ENCODE measurements at places on chromosomes 2 and 18.

DNA sequence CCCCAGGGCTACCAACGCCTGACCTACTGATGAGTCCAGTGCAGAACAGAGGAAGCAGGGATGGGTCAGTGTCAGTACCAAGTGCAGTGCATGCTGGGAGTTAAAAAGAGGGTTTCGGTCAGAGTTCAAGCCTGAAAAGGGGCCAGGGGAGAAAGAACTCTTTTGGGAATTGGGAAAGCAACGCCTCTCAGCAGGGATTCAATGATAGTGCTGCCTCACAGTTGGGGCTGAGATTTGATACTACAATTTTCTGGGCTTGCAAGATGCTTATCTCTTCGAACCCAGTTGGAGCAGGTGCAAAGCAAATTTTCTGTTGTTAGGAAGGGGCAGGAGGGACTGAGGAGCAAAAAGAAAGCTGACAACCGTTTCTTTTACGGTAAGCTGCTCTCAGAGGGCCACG lies 82.6 kb downstream of the CERKL start:
- no peak for DNase-seq

DNA sequence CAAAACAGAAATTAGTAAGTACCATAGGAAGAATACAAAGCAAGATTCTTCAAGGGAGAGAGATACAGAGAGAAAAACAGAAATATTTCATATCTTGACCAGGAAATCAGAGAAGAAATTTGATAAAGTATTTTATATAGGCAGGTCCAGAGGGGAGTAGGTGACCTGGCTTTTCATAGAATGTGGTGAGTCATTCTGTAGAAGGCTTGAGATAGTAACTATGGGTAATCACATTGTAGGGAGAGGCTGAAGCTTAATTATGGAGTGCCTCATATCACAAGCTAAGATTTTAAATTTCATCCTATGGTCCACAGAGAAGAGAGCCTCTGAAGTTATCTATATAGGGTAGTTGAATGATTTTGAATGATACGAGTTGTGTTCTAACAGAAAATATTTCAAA lies 195.0 kb upstream of the CYRIA start:
- no peak for DNase-seq

DNA sequence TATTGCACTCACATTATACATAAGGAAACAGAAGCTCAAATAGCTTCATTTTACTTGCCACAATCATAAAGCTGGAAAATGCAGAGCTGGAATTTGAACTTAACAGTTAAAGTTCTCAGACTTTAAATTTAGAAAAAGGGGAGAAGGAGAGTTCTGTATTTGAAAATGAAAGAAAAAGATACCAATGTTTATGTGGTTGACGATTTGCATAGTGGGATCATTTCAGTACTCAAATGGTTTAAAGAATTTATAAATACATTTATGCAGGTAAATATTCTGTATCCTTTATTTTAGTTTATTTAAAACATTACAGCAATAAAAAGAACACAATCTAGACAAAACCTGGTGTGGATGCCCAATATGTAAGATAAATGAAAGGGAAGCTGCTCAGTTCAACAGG lies 25.5 kb upstream of the STAT4 start:
- DNase-seq: no peak

- DNase-seq: no peak
Observed at GRCh38 chr2:24456599-24457556, 34.2 kb upstream of the NCOA1 start.

- DNase-seq: no peak
Observed at GRCh38 chr2:31922542-31923408, 88.0 kb downstream of the MEMO1 start.

DNA sequence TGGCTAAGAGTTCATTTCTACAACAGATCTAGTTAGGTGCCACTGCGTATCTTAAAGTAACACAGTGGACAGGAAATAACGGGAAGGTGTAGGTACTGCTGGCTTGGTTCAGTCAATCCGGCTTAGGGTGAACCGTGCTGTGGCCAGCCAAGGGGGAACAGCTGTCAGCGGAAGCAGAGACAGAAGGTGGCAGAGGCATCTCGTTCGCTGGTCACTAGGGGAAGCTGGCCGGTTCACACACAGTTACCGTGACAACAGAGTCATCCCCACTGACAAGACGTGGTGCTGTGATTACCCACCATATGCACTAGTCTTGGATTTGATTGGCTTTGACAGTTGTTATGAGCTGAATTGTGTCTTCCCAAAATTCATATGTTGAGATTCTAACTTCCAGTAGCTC lies 58.8 kb upstream of the HDAC4 start:
- no peak for DNase-seq

- DNase-seq: no peak
Observed at GRCh38 chr18:12989397-12990122, 1.6 kb upstream of the CEP192 start.

DNA sequence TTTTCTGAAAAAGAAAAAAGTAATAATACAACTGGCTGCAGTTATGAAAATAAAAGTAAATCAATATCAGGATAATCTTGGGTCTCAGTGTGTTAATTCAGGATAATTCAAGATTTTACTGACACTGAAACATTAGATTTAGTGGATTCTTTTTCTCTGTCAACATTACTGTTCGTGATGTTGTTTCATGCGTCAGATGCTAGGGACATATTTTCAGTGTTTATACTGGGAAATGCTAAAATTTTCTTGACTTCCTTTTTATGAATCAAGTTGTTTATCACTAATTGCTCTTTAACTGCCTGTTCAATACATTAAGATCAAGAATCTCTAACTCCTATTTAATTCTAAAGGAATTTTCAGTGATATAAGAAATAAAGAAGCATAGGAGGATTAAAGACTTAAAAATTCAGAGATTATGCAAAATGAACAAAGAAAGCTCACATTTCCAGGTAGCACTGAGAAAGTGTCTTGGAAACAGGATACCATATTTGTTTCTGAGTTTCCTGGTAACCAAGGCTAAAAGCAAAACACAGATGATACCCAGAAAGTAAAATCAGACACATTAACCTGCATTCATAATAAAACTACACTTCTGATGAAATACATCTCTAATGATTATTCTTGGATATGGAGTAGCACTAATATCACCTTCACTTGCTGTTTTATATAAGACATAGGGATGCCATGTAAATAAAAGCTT lies 174.0 kb downstream of the ARL4C start:
- DNase-seq: no peak

DNA sequence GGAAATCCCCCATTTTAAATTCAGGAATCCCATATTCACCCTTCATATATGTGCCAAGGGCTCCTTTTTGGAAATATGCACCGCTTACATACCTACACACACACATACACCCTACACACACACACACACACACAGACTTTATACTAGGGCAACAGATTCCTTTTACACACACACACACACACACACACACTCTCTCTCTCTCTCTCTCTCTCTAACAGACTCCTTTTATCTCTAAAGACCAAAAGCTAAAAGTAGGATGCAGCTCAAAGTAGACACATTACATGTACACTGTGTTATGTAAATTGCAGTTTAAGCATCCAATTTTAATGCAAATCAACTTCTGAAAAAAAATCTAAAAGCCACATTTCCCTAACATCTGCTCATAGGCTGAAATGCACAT lies 130.9 kb upstream of the CAPN13 start:
- DNase-seq: no peak

- no peak for DNase-seq
Observed at GRCh38 chr2:6336752-6337471, 528.8 kb downstream of the CMPK2 start.

DNA sequence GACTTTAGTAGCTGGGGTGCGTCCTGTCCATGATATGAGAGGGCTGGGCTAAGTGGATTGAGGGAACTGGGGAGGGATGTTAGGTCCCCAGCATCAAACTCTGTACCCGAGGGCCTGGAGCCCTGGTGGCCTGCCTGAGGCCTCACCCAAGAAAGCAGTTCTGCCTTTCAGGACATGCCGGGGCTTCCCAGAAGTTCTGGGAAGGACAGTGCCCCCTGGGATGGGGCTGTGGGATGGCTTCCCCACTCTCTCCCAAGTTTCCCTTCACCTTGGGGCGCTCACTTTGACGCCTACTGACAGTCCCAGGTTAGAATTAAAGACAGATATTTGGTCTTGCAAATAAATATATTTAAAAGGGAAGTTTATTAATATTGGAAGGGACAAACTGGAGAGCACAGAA lies 1.8 kb downstream of the OXER1 start:
- no peak for DNase-seq

DNA sequence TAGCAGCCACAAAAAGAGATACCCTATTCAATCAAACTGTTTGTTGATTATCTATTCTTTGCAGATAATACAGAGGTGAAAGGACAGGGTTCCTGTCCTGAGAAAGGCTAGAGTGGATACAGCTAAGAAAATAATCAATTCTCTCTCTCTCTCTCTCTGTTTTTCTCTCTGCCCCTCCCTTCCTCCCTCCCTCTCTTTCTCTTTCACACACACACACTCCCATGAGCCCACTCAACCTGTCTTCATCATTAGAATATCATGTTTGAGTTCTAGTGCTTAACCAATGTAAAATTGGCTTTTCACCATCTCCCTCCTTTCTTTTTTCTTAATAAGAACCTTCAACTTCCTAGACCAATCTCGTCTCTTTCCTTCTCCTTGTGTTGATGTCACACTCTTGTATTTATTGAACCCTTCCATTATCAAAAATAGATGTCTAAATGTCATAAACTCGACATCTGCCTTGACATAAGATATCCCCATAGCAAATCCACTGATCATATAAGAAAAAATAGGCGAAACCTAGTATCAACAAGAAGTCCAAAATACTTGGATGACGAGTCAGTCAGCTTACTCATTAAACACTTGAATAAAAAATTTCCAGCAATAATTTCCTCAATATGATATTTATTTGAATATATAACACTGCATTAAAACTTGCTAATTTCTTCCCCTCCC lies 42.8 kb upstream of the CYTIP start:
- no peak for DNase-seq

DNA sequence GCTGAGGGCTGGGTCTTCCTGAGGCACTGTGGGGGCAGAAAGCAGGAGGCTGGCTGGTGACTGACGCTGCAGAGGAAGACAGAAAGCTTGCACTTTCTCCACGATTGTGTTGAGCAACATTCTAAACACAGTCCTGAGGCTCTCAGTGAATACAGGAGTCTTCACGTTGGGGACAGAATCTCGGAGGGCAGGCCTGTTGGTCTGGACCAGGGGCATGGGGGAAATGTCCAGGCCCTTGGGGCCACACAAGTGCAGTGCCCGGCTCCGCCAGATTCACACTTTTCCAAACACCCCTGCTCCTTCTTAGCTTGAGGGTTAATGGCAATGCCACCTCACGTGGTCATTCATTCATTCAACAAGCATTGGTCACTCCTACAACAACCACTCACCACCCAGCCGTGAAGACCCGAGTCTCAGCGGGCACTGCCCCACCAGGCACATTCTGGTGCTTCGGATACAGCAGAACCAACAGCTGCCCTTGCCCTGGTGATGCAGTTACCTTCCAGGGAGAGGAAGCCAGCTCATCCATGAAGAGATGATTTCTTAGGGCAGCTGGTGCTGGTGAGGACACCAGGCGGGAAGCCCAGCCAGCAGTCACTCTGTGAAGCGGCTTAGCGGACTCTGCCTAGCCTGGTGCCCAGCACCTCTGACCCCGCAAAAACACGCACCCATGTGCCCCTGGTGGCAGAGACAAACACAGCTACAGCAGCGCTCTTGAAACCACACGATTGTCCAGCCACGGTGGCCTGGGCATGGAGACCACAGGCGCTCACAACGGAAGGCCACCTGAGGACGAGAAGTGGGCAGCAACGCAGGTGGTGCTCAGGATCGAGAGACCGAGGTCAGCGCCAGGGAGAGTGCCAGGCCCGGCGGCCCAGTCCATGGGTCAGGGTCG lies 10.9 kb upstream of the GPC1 start:
- no peak for DNase-seq

DNA sequence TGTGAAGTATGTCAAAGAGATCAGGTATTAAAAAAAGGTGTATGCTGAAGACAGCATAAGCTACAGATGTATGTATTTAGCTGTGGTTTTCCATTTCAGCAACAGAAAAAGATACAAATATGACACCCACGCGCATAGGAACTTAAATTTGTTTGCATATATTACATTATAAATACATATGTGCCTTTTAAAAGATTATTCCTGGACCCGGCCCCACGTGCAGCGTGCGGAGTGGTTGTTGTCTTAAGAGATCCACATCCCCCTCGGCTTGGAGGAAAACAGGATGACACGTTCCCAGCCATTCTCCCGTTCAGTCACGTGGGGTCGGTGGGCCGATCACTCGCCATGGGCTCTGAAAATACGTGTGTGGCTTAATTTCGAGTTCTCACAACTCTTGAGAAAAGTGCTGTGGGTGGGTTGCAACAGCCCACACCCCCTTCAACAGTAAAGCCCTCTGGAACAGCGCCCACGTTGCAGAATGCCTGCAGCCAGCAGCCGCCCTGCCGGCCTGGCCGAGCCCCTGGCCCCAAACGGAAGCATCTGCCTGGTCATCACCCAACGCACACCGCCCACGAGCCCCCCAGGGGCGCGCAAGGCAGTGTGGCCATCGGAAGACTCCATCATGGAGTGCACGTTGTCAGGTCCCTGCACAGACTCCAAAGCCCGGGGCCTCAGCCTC lies 18.6 kb upstream of the KCNG2 start:
- no peak for DNase-seq

DNA sequence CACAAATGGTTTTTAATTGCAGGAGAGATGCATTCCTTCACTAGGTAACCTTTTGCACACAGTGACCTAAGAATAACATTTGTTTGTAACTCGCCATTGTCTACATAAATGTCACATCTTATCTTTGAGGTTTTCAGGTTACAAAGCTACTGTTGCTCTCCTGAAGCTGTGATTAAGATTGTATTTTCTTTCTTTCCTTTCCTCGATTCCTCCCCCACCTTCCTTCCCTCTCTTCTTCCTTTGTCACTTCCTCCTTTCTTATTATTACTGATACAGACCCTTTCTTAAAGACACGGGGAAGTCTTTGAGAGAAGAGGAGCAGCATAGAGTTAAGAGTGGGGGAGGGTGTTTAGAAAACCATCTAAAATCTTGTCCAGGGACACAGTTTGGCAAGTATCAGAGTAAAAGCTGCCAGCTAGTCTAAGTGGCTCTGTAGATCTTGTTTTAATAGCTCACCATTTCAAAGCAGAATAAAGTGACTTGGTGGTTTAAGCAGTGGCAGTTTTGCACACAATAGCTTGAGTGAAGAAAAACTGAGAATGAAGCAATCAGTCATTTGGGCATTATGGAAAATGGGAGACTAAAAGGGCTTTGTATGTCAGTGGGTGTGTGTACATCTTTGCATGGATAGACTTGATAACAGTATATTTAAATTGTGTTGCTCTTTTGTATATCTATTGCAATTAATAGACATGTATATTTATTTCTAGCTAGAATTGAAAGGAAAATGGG lies 10.9 kb downstream of the CERS6 start:
- DNase-seq: no peak

GRCh38 chr2:149677416-149677815 lies 89.8 kb upstream of the MMADHC start:
- DNase-seq: no peak

Measured in stimulated activated CD4-positive, alpha-beta T cell treated with anti-CD3 and anti-CD28 coated beads, Interleukin-1b, Interleukin-23, amount 100 ng/mL, for 4 hours (primary cell).